Urothelium cell line (cell line): ENCODE measurements at places on chromosomes 16 and 17.

DNA sequence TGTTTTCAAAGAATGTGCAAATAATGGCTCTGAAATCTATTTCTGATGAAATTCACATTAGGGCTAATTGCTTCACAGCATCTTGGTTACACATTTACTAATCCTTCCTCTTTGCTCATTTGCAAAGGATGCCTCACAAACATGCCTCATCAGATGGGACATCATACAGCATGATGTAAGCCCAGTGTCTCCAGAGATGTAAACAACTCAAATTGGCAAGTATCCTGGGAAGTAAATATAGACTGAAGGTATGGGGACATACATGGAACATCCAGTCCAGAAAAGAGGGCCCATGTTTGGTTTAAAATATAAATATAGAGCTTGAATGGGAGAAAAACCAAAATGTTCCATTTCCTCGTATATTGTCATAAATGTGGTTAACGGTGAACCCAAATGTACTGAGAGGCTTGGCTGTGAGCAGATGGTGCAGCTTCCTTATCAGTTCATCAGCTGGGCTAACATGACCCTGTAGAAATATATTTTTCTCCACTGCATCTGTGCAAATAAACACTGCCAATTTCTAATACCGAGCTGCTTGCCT is 142.9 kb upstream of the NUDT7 start:
- no peak for DNase-seq

- no peak for DNase-seq
Observed at GRCh38 chr16:77548151-77548550, 113.3 kb upstream of the ADAMTS18 start.

DNA sequence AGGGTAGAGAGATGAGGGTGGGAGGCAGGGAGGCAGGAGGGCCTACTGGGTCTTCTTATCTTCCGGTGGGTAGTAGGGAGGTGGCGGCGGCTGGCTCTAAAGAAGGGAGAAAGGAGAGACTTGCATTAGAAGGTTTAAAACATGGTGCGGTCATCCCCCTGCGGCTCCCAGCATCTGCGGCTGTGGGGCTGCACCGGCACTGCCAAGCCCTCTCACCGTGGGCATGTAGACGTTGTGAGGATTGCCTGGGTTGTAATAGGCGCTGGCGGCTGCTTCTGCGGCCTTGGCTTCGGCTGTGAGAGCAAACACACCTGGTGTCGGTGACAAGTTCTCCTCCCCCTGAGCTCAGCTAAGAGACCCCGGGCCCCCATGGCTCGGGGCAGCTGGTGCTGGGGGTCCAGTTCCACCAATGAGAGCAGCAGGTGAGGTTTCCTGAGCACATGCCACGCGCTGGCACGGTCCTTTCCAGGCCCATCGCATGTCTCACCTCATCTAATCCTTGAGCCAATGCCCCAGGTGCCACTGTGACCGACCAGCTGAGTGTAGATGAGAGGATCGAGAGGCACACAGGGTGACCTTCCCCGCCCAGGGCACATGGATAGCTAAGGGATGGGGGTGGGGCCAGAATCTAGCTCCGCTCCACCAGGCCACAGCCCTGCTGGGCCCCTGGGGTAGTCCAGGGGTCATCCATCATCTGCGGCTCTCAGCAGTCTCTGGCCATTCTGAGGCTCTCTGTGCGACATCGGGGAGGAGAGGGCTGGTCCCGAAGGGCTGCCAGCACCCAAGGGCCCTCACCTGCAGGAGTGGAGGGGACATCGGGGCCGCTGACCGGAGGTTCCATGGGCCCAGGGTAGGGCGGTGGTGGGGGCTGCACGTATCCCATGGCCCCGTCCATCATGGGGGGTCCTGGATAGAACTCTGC is 2.7 kb upstream of the UNC13D start:
- no peak for DNase-seq

GRCh38 chr17:72446525-72447250 is 325.9 kb downstream of the SOX9 start:
- no peak for DNase-seq

DNA sequence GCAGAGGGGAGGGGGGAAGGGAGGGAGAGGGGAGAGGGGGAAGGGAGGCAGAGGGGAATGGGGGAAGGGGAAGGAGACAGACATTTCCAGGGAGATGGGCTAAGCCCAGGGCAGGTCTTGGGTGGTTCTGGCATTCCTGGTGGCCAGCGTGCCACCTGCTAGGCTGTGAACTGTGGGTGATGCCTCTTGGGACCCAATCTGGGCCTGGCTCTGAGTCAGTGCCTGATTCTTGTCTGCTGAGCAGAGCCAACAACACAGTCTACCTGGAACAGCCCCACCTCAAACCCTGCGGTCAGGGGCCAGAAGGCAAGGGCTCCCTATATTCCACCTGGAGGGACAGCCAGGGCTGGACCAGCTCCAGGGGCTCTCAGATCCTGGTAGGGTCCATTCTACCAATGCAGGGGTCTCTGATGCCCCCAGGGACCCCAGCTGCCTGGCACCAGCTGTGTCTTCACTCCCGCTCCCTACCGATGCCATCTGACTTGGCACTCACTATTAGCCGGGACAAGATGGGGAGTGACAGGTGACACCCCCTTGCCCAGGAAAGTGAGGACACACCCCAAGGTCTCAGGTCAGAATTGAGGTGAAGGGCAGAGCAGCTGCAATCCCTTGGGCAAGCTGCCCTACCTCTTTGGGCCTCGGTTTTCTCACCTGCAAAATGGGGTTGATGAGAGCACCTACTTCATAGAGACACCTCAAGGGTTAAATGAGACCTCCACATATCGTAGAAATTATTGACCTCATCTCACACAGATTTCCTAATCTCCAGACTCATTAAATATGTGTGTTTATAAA is 87.2 kb downstream of the LITAF start:
- peak; percentile 54 for DNase-seq

GRCh38 chr16:46549477-46549876 is 71.7 kb downstream of the SHCBP1 start:
- no peak for DNase-seq

- no peak for DNase-seq
Observed at GRCh38 chr17:38922538-38923297, 2.7 kb upstream of the LASP1NB start.

- DNase-seq = no peak
Observed at GRCh38 chr16:77963185-77964044, 58.9 kb upstream of the CLEC3A start.

GRCh38 chr17:57781386-57782061 is 36.4 kb upstream of the CCDC182 start:
- DNase-seq = no peak

DNA sequence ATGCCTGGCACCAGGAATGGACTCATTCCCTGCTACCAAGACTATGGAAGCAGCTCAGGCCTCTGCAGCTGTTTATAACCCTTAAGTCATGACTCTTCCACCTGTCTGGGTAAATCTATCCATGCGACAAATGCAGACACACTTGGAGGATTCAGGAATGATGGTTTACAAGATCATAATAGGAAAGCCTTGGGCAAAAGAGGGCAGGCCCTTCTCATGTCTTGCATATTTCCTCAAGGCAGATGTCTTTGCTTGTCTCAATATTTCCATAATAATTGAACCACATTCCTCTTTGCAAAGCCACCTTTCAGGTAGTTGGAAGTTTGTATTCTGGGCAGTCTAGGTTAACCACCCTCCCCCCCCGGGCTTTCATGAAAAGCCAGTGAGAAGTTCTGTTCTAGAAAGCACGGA is 884 bp upstream of the JPT1 start:
- DNase-seq = no peak

GRCh38 chr17:14605267-14605599 is 304.4 kb downstream of the HS3ST3B1 start:
- DNase-seq = no peak
